ENCODE measurements at places on chromosomes 3 and 15. TPM values are rescaled to one million over a fixed set of nuclear protein-coding genes. Genes with fewer than 3 reads are reported as not detected.

CD96 gene
- 0.08 TPM for total RNA-seq

CCR9 gene
- not detected for total RNA-seq

OXNAD1 gene
- total RNA-seq, result 8.4 TPM

SLC9C1 gene
- total RNA-seq, result 0.70 TPM

GNB4 gene
- total RNA-seq, result 54.2 TPM

CNTN3 gene
- 3.5 TPM for total RNA-seq

ZNF620 gene
- 0.83 TPM for total RNA-seq

SLC22A14 gene
- total RNA-seq, result 0.23 TPM

EIF5A2 gene
- total RNA-seq, result 6.5 TPM

ARL14 gene
- not detected for total RNA-seq

CSK gene
- 22.6 TPM for total RNA-seq

SNTN gene
- total RNA-seq, result not detected

VPS39 gene
- total RNA-seq, result 32.3 TPM

PRR20G gene
- total RNA-seq, result not detected

FBXO40 gene
- not detected for total RNA-seq

CISH gene
- total RNA-seq, result 0.94 TPM

CLASP2 gene
- 59.1 TPM for total RNA-seq

ERICH6 gene
- not detected for total RNA-seq

TIMP4 gene
- total RNA-seq, result 3.4 TPM

GCNT3 gene
- total RNA-seq, result 0.23 TPM

AQP9 gene
- 0.23 TPM for total RNA-seq

MEGF11 gene
- total RNA-seq, result not detected

ADGRG7 gene
- total RNA-seq, result 0.12 TPM

AMOTL2 gene
- total RNA-seq, result 71.3 TPM

HTR3D gene
- not detected for total RNA-seq

KLHL40 gene
- total RNA-seq, result not detected

TERC gene
- 61.6 TPM for total RNA-seq

ANKRD63 gene
- not detected for total RNA-seq

ALPK3 gene
- total RNA-seq, result 0.12 TPM

CP gene
- total RNA-seq, result 30.1 TPM

TMEM158 gene
- total RNA-seq, result 8.7 TPM

CFAP161 gene
- total RNA-seq, result not detected

ETV5 gene
- 24.7 TPM for total RNA-seq

MYH15 gene
- 1.1 TPM for total RNA-seq

ITIH1 gene
- total RNA-seq, result not detected

IL12A gene
- total RNA-seq, result 0.15 TPM

HRG gene
- total RNA-seq, result not detected

TGM4 gene
- total RNA-seq, result 0.15 TPM

TTC21A gene
- 2.0 TPM for total RNA-seq

BCL2A1 gene
- not detected for total RNA-seq

PDCD10 gene
- 20.8 TPM for total RNA-seq

MASP1 gene
- total RNA-seq, result 20.2 TPM

NPAP1 gene
- total RNA-seq, result not detected

NR1I2 gene
- total RNA-seq, result not detected

C3orf70 gene
- total RNA-seq, result not detected

ALCAM gene
- 29.7 TPM for total RNA-seq

ISL2 gene
- total RNA-seq, result 0.08 TPM

EFHB gene
- total RNA-seq, result 0.23 TPM

LIPC gene
- 3.2 TPM for total RNA-seq

LINGO1 gene
- total RNA-seq, result not detected

PPARG gene
- 27.5 TPM for total RNA-seq

PLA2G4F gene
- total RNA-seq, result not detected

HIGD2B gene
- not detected for total RNA-seq

FEZF2 gene
- total RNA-seq, result not detected
